ENCODE measurements at places on chromosomes 5 and 9.

DNA sequence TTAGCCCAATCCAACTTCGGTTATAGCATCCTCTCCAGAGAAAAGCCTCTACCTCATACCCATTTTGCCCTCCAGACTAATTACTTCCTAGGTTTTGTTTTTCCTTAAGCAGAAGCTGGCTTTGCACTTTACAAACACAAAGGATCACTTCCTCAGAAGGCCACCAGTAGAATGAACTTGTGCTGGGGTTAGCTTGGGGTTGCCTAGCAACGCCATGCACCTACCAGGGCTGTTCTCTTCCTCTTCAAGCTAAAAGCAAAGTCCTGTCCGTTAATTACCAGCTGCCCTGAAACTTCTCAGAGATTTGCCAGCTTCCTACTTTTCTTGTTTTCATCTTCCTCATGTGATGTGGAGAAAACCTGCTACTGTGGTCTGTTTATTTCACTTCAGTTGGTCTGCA lies 132.0 kb upstream of the WWC1 start:
- DNase-seq: no peak

GRCh38 chr5:151547364-151547763 lies 43.8 kb downstream of the FAT2 start:
- no peak for DNase-seq

DNA sequence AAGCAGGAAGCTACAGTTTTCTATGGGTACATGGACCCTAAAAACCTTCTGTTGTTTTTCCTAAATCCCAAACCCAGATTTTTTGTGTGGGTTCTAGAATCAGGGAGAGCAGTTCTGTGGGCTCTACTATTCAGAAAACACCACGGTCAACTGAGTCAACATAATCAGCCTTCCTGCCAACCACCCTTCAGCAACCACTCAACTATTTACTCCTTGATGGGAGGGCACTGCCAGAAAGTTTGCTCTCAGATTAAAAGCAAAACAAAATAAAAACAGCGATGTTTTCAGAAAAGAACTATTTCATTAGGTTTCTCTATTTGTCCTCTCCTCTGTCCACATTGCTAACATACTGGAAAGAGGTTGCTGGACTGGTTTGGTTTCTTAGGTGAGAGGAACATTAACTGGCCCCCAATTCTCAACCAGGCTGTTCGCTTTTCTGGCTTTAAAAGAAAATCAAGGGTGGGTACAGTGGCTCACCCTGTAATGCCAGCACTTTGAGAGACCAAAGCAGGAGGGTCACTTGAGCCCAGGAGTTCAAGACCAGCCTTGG lies 72.3 kb downstream of the GCNT1 start:
- no peak for DNase-seq

GRCh38 chr5:81766611-81767010 lies 15.7 kb upstream of the SSBP2 start:
- no peak for DNase-seq

- no peak for DNase-seq
Observed at GRCh38 chr9:110033869-110034268, 174.1 kb downstream of the C9orf152 start.

GRCh38 chr5:172754596-172755356 lies 16.2 kb downstream of the DUSP1 start:
- no peak for DNase-seq

- no peak for DNase-seq
Observed at GRCh38 chr9:90787771-90788460, 13.7 kb upstream of the SYK start.

DNA sequence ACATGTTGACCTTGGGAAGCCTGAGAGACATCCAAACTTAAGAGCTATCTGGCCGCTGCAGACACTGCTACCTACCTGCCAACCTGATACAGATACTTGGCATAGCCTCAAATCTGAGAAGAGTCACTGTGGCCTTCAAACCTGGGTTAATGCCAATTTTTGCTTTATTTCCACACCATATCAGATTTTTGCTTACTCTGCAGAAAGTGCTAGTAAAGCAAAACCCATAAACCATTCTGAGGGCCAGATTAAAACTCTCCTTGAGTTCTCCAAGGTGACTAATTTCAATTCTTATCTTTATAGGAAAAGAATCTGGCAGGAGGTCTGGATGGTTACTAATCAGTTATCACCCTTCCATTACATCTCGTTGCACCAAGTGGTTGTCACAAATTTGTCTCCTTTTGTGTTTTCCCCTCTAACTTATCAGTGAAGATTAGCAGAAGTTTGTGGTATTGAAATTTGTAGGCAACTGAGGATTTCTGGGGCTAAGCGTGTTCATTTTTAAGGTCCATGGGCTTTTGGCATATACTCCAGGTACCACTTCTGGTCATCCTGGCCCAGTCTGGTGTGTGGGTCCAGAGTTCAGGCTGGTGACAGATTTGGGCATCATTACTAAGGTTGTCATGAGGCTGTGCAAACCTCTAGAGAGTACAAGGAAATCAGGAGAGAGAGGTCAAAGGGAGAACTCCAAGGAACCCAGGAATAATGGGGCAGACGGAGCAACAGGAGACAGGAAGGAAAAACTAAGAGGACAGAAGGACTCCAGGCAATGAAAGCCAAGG lies 177.9 kb downstream of the TSSK1B start:
- no peak for DNase-seq

DNA sequence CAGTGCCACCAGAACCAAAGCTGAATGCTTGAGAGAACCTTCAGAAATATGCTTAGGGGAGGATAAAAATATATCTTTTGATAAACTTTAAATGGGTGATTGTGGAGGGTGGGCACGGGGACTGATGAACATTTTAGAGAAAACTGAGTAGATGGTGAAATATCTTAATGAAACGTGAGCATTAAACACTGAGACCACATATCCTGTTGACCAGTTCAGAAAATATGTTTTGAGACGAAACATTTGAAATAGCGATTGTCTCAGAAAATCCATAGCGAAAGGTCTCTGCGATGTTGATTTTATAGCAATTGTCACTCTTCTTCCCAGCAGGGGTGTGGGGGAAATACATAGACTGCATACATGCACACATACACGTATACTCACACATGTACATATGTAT lies 231.0 kb downstream of the ESM1 start:
- no peak for DNase-seq

- DNase-seq: no peak
Observed at GRCh38 chr9:88236511-88237478, 98.5 kb upstream of the SPATA31C2 start.

DNA sequence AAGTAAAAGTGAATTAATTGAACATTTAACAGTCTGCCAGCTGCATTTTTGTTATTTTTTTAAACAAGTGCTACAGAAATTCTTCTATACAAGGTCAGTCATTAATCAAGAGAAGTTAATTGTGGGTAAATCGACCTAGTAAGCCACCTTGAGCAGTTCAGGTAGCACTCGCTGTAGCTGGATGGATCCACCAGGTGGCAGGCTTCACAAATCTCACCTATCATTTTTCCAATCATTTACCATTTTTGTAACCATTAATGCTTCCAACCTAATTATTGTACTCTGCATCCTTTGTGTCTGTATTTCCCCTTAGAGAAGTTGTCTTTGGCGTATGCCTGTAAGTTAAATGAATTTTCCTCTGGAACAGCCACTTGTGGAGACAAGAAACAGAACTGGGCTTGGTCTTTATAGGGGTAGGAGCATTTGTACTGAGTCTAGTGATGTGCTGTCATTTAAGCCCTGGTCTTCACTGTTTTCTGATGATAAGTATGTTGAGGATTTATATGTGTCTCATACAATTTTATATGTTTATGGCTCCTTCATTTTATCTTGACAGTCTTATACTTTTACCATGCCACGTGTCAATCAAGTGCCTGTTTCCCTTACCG lies 39.5 kb downstream of the CD180 start:
- DNase-seq: peak; percentile 36

DNA sequence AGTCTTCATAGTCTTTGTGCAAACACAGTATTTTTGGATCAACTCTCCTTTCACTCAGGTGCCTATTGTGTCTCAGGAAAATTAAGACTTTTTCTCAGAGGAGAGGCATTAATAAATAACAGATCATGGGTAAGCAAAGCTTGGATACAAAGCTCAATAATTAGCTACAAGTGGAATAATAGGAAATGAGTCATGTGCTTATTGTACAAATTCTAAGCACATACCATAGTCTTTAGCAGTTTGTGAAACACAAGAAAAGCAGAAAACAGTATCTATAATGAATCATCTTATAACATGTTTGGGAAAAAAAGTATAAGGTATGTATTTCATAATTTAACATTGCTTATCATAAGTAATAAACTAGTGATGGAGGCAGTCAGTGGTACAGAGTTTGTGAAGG lies 477.0 kb downstream of the CDH10 start:
- DNase-seq: no peak

DNA sequence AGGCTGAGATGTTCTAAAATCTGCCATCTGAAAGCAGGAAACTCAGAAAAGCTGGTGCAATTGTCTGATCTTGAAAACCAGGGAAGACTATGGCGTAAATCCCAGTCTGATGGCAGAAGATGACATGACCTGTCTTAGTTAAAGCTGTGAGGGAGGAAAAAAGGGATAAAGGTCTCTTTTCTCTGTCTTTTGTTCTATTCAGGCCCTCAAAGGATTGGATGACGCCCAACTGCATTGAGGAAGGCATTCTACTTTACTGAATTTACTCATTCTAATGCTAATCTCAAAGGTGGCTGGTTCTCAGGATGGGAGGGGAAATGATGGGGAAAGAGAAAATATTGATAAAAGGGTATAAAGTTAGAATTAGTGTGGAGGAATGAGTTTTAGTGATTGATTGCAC lies 312.8 kb upstream of the CTNND2 start:
- DNase-seq: no peak

DNA sequence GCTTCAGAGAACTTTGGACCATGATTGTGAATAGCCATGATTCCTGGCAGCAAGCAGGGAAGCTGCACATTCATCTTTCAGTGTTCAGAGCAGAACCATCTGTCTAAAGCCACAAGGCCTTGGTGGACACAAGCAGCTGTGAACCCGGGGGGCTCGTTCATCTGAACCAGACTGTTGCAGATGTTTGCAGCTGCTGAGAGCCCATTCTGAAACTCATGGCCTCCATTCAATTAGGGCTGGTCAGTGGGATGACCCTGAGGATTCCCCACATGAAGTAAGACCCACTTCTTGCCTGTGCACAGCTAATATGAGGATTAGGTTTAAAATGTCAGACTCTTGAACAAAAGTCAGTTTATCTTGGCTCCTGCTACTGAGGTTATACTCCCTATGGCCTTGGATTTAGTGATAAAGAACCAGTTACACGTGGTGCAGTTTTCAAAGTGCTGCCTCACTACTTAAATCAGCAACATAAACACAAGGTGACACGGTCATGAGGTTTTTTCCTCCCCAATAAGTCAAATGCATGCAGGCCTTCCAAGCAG lies 109.8 kb upstream of the IFNK start:
- no peak for DNase-seq

DNA sequence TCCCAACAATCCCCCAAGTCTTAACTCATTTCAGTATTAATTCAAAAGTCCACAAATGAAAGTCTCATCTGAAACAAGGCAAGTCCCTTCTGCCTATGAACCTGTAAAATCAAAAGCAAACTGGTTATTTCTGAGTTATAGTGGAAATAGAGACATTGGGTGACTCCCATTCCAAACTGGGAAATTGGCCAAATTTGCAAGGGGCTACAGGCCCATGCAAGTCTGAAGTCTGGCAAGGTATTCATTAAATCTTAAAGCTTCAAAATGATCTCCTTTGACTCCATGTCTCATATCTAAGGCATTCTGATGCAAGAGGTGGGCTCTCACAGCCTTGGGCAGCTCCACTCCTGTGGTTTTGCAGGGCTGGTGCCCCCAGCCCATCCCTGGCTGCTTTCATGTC lies 167.9 kb downstream of the HTR1A start:
- no peak for DNase-seq

DNA sequence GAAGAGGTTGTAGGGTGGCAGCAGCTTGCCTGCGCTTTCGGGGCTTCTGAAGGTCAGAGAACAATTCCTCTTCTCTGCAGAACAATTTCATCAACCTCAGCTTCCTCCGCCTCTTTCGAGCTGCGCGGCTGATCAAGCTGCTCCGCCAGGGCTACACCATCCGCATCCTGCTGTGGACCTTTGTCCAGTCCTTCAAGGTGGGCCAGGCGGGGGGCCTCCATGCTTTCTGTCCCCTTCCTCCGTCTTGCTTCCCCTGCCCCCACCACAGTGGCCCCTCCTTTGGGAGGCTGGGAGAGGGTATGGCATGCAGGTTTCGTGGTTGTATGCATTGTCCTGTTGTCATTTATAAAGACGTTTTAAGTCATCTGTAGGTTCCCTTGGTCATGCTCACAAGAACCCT lies 195.8 kb downstream of the CACNA1B start:
- no peak for DNase-seq

DNA sequence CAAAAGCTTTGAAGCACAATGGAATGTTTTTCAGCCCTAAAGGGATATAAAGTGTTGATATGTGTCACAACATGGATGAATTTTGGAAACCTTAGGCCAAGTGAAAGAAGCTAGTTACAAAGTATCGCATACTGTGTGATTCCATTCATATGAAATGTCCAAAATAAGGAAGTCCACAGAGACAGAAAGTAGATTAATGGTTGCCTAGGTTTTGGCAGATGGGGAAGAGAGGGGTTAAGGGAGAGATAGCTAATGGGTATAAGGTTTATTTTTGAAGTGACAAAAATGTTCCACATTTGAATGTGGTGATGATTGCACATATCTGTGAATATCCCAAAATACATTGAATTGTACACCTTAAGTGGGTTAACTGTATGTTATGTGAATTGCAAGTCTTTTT lies 57.5 kb upstream of the MCCC2 start:
- no peak for DNase-seq

- DNase-seq: no peak
Observed at GRCh38 chr9:74006935-74007334, 490.2 kb upstream of the RORB start.

GRCh38 chr9:135079676-135080075 lies 7.8 kb upstream of the OLFM1 start:
- DNase-seq: no peak

DNA sequence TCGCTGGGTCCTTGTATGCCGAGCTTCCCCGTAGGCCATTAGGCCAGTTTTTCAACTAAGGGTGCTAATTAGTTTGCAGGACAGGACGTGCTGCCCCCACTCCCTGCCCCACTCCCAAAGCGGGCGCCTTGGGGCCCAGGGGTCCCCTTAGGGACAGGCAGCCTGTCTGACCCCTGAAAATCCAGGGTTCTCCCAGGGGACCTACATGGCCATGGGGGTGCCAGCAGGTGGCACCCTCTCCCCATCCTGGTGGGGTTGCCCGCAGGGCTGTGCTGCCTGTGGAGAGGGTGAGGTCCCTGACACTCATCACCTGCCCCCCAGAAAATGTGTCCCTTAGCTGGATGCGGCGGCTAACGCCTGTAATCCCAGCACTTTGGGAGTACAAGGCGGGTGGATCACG lies 8.5 kb upstream of the CCDC187 start:
- peak; percentile 28 for DNase-seq

DNA sequence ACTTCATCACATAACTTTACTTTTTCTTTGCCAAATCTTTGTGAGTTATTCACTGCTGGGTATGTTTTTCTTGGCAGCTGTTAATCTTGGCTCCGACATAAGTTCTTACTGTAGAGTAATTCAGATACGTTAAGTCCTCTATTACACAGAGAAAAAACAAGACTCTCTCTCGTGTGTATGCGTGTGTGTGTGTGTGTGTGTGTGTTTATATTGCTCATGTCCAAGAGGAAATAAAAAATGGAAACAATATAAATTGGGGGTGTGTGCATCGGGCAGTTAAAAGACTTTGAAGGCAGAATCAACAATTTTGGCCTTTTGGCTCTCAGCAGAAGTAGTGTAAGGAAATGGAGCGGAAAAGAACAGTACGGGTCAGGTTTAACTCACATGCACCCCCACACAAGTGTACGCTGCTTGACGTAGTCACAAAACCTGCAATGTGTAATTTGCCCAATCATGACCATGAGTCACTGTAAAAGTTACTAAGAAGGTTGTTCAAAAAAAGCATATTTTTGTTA lies 67.2 kb upstream of the IFNE start:
- DNase-seq: no peak
